ENCODE measurements at places on chromosomes 2 and 18. TPM values are rescaled to one million over a fixed set of nuclear protein-coding genes. Genes with fewer than 3 reads are reported as not detected.

- DNase-seq, result peak; percentile 45
These were observed 29.7 kb downstream of the NOL10 start for GRCh38 chr2:10659898-10660568.

GRCh38 chr2:79576451-79576850, 63.6 kb downstream of the CTNNA2 start:
- no peak for DNase-seq

The SLC9A4 gene
- 1.2 TPM for total RNA-seq

DNA sequence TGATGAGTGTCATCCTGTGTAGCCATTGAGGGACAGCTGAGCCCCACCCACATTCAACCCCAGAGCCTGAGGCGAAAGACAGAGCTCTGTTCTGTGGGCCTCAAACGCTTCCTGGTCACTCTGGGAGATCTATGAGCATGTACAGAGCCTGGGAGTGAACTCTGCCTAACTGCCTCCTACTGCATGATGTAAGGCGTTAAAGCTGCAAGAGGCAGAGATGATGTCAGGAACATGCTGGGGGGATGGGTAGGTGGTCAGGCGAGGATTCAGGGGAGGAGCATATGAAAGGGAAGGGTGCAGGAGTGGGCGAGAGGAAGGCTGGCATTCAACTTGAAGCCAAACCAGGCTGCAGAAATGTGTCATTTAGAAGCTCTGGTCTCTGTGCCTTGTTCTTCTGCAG, 181.0 kb downstream of the TFCP2L1 start:
- no peak for DNase-seq

GRCh38 chr2:217703102-217703501, 299.7 kb downstream of the TNS1 start:
- DNase-seq, result no peak

- DNase-seq, result peak; percentile 4
These were observed 529.1 kb upstream of the HNMT start for GRCh38 chr2:137435162-137435561.

GRCh38 chr2:42424033-42424432, 63.0 kb upstream of the COX7A2L start:
- no peak for DNase-seq

GRCh38 chr2:215728504-215729065, 284.8 kb downstream of the MREG start:
- peak; percentile 36 for DNase-seq

The AQP12A gene
- not detected for total RNA-seq

The CD8B2 gene
- 2.6 TPM for total RNA-seq

GRCh38 chr2:56009758-56010458, 86.3 kb upstream of the EFEMP1 start:
- DNase-seq, result peak; percentile 48

GRCh38 chr2:130185436-130185835, 3.4 kb downstream of the MZT2B start:
- no peak for DNase-seq

DNA sequence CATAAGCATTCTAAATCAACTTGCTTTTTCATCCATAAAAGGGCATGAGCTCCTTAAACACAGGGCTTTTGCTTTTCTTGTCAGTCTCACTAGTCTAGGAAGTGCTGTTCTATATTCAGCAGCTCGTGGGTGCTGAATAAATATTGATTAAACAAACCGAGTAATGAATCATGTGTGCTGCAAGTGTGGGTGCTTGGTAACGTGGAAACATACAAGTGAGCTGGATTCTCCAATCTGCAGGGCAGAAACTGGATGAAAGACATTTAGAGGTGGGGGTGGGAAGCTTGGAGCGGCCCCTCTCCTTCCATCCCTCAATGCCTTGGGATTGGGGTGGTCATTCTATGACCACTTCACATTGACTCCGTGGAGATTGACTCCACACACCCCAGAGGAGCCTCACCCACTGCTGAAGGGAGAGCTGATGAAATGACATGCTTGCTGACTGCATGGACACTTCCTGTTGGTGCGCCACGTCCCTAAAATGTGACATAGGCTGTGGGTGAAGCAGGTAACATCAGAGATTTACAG, 114.6 kb downstream of the DOCK10 start:
- DNase-seq, result peak; percentile 60

GRCh38 chr2:220654322-220654721, 917.8 kb downstream of the EPHA4 start:
- DNase-seq, result no peak

GRCh38 chr2:178418426-178418825, 32.5 kb downstream of the PRKRA start:
- DNase-seq, result no peak

DNA sequence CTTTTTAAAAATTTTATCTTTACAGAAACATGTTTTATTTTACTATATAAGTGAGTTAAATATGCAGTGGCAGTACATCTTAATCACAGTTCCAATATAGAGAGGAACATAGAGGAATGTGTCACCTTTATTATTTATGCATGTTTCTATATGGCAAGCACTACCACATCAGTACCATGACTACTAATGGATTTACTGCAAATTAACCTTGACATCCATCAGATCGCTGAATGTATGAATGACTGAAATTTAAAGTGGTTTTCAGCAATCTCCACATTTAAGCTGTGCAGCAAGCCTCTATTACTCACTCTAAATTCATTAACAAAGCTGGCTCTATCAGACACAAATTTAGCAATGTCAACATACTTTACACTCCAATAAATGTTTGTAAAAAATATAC, 790.6 kb downstream of the NRXN1 start:
- DNase-seq, result no peak

GRCh38 chr18:49850636-49851035, 37.3 kb upstream of the ACAA2 start:
- DNase-seq, result no peak

The PECR gene
- 1.7 TPM for total RNA-seq

The R3HDM1 gene
- 4.8 TPM for total RNA-seq

DNA sequence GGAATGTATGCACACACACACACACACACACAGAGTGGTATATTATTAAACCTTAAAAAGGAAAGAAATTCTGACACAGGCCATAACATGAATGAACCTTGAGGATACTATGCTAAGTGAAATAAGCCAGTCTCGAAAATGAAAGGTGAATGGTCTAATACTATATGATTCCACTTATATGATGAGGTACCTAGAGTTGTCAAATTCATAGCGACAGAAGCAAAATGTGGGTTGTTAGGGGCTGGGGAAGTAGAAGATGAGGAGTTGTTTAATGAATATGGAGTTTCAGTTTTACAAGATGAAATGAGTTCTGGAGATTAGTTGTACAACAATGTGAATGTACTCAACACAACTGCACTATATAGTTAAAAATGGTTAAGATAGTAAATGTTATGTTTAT, 118.1 kb downstream of the ABCA12 start:
- no peak for DNase-seq

DNA sequence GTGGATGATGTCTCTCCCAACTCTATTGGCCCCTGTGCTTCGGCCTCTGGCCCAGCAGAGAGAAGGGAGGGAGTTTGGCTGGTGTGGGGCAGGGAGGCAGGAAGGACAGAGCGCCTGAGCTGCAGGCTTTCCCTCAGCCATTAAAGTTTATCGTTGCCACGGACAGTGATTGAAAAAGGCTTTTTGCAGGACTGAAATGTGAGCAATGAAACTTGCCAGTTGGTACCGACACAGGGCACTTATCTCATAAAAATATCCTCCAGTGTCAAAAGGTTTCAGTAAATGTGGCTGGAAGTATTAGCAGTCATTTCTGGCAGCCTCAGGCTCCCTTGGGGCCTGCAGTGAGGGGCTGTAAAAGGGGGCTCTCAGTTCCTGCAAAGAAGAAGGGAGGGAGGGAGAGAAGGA, 169.2 kb downstream of the GLI2 start:
- peak; percentile 84 for DNase-seq

The PLA2R1 gene
- 18.3 TPM for total RNA-seq

DNA sequence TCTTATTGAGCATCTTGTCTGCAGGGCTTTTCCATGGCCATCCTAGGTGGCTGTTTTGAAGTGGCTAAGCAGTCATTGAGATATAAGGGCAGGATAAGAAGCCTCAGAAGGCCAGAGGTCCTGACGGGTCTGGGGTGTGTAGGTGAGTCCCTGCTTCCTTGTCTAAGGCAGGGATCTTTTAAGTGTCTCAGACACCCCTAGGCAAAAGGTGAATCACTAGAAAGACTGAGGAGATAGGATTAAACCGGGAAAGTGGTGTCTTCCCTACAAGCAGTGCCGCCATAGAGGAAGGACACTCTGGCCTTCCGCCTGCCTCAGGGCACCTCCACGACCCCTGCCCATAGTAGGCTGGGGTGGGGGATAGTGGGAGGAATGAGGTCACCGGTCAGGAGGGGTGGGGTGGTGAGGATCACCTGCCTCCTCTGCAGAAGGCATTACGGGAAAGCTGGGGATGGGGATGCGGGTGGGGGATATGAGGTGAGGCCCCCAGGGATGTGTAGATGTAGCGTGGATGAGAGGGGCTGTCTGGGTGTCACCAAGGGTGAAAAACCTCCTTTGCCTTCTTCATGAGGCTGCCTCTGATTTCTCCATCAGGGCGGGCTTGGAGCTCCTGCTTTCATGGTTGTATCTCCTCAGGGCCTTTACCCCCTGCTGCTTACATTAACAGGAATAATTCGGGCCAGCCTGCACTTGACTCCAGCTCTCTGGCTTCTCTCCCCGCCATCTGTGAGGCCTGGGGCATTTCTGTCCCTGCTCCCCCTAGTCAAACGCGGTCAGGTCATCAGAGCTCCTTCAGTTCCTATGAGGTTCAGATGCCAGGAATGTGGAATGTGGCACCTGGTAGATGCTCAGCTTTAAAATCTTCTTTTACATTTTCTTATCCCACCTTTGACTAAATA, 244.0 kb downstream of the DYSF start:
- no peak for DNase-seq

DNA sequence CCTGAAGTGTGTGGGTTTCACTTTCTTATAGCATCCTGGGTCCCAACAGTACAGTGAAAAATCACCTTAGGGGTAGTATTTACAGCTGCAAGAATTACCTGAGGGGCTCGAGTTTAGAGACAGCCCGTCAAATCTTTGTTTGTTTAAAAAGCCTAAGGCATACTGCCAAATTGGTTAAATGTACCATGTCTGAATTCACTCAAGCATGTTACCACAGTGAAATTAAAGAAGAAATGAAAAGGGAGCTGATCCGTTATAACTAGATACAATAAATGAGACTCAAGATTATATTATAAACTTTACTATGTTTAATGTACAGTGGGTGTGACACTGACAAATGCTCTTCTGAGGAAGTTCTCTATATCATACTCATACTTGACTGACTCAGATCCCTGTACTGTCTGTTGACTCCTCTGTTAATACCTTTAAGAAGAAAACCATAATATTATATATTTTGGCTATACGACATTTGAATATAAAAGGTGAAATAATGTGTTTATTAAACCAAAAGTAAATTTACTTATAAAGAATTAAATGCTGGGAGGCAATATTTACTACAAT, 107.3 kb downstream of the TMEFF2 start:
- no peak for DNase-seq

- no peak for DNase-seq
These were observed 594.0 kb downstream of the ERBB4 start for GRCh38 chr2:211944572-211944971.

GRCh38 chr2:27441958-27442919, at the start of gene KRTCAP3:
KRTCAP3 (plus strand) TSS chr2:27442381; CDS start chr2:27442413, 32 bp downstream.
- peak; percentile 32 for DNase-seq

The GCG gene
- total RNA-seq, result 2.4 TPM

The DPYSL5 gene
- total RNA-seq, result 0.72 TPM

DNA sequence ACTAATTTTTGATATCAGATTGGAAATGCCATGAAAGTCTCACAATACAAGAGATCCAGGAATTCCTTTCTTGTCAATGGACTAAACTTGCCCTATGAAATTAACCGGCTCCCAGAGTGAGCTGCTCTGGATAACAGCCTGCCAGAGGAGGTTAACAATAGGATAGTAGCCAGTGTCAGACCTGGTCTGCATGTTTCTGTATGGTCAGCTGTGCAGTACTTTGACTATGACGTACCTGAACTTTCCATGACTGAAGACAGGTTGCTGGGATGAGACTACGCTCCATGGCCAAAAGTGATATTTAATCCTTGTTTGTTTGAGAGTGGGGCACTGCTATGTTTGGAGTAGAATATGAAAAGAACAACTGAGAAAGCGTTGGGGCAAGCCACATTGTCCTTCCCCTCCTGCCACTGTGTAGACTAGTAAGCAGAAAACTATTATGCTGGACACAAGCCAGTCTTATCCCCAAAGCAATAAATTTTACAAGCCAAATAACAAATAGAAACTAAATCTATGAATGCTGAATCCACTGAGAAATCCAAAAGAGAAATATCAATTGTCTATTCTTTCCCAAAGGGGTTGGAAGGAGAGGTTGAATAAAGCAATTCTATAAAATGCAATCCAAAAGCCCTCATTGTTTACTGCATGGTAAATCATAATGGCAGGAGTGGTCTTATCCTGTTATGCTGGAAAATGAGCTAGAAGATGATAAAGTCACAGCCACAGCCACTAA, 115.5 kb upstream of the CYP26B1 start:
- no peak for DNase-seq

DNA sequence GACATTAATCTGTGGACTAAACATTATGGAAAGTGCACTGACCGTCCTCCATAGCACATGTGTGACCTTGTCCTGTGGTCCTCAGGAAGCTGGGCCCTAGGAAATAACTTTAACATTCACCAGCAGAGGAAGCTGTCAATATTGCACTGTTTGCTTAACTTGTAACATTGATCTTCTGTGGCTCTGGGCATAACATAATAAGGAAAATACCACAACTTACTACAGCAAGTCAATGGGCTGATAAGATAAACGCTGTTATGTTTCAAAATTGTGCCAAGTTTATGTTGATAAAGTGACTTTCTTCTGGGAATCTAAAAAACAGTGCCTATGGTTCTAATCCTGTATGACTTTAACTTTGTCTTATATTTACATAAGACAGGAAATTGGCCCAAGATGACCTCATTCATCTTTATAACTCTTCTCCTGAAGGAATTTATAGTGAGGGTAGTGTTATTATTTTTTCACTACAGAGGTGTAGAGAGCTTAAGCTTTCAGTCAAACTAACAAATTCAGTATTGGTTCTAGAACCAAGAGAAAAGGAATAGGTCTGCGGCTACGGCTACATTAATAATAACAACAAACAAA, 113.7 kb upstream of the MAP4K3 start:
- peak; percentile 24 for DNase-seq

The CD226 gene
- 14.0 TPM for total RNA-seq

DNA sequence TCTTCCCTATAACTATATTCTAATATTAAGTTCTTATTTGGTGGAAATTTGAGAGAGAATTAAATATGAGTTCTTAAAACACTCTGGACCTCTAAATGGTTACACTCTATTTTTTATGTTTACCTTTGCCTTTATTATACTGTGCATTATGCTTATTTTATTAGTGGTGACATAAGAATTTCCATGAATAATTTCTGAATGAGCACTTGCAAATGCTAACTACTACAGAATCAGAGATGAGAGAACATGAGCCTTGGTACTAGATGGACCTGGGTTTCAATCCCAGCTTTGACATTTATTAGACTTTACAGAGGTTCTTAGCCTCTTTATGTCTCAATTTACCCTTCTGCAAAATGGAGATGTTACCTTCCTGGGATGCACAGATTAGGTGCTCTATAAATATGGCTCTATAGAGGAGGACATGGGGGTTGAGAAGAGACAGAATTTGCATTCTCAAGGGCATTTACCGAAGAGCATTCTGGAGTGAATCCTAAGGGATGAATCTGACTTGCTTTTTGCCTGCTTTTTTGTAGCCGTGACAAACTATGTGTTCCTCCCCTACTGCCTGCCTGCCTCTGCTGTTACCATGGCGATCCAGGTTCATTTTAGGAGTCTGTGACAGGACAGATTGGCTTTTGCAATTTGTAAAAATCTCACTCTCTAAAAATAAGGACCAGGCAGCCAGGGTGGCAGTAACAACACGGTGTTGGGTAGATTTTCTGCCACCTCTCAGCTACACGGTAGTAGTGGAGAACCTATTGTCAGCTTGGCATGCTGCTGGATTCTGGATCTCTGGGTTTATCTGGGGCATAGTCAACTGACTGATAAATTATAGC, 20.7 kb upstream of the CNRIP1 start:
- DNase-seq, result no peak

Data from umbilical cord (tissue), 2 donors.